Activated T-cell treated with anti-CD3 and anti-CD28 coated beads, Interleukin-2, amount 50 U/mL, for 24 hours (primary cell): ENCODE measurements at places on chromosomes 1 and 21.
A peak's percentile ranks its signal among the peaks of the same experiment; 100 is the strongest.

DNA sequence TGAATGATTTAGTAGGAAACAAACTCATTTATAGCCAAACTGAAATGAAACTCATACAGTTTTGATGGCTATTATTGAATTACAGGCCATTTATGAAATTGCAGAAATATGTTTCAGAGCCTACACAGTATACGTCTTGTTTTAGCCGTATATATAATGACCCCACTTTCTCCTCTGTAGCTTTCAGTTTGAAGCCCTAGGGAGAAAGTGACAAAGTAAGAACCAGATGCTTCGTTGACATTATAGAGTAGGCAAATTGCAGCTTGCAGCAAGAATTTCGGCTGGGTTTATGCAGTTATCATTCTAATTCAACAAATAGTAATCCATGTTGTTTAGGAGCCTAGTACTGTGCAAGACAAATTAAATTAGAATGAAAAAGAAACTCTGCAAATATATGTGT lies 836.3 kb upstream of the ADGRL4 start:
- no peak overlapping the region for H3K4me3 ChIP-seq
- H3K36me3 ChIP-seq, result no peaks in the 10 kb centered on the region
- H3K27ac ChIP-seq, result no peak overlapping the region
- no peaks in the 10 kb centered on the region for H3K4me1 ChIP-seq

- no peak overlapping the region for H3K27ac ChIP-seq
- no peaks in the 10 kb centered on the region for H3K27me3 ChIP-seq
- no peak for DNase-seq
These were observed 24.8 kb upstream of the USH2A start for GRCh38 chr1:216448011-216448510.

DNA sequence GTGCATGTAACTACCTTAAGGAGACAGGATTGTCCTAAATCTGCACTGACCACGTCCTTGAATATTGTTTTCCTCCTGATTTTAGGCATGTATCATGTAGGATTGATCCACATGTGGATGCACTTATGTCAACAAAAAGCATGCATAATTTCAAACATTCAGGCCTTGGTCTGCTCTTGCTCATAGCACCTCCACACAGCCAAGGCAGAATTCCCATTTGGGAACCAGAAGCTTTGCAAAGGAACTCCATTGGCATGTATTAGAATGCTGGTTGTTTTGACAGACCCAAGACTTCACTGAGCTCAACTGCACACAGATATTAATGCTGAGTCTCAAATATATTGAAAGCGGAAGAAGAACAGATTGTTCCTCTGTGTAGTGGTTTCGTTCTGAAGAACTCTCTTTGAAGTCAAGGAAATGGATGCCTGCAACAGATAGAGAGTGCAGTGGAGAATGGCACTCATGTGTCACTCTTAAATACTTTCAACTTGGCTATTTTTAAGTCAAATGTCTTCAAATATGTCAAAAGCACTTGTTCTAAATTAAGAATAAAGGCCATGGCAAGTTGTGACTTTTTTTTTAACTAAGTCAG lies 387.6 kb downstream of the LTN1 start:
- DNase-seq, result no peak
- no peaks in the 10 kb centered on the region for H3K27me3 ChIP-seq
- peaks cover 3% of the 10 kb centered on the region for H3K36me3 ChIP-seq
- no peak overlapping the region for H3K27ac ChIP-seq
- peaks cover 32% of the 10 kb centered on the region for H3K4me1 ChIP-seq

DNA sequence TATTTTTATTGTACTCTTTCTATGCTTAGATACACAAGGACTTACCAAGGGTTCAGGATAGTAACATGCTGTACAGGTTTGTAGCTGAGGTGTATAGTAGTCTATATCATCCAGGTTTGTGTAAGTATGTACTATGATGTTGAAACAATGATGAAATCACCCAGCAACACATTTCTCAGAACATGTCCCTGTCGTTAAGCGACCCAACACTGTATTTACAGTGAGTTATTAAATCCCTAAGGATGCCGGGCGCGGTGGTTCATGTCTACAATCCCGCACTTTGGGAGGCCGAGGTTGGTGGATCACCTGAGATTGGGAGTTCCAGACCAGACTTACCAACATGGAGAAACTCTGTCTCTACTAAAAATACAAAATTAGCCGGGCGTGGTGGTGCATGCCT lies 21.6 kb upstream of the RCOR3 start:
- no peaks in the 10 kb centered on the region for H3K4me1 ChIP-seq
- H3K27ac ChIP-seq, result no peak overlapping the region
- H3K36me3 ChIP-seq, result no peaks in the 10 kb centered on the region
- no peak overlapping the region for H3K4me3 ChIP-seq
- H3K27me3 ChIP-seq, result no peaks in the 10 kb centered on the region
- no peak for DNase-seq

- no peaks in the 10 kb centered on the region for H3K4me1 ChIP-seq
- H3K4me3 ChIP-seq, result no peak overlapping the region
- no peaks in the 10 kb centered on the region for H3K27me3 ChIP-seq
- no peak overlapping the region for H3K27ac ChIP-seq
- H3K36me3 ChIP-seq, result no peaks in the 10 kb centered on the region
These were observed 286.0 kb upstream of the DEPDC1 start for GRCh38 chr1:68782890-68783289.

DNA sequence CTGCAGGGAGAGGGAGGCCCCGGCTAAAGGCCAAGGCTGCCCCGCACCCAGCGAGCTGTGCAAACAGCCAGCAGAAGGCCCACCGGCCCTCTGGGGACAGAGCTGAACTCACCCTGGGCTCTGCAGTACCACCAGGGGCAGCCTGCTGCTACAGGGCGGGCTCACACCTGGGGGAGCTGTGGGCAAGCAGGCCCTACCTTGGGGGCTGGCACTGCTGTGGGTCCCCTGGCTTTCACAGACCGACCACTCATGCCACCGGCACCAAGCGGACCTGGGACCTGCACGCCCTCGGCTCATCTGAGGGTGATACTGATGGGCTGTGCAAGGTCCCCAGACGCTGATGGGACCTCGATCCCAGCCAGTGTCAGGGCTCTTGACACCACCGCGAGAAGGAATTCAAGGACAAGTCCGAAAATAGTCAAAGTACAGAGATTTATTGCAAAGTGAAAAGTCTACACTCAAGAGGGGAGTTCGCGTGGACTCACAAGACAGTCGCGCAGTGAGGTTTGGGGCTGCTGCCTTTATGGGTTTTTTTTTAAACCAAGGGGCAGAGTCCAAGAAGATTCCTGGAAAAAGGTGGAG lies 61.0 kb upstream of the ADARB1 start:
- peaks cover 39% of the 10 kb centered on the region for H3K27me3 ChIP-seq
- H3K36me3 ChIP-seq, result no peaks in the 10 kb centered on the region
- H3K27ac ChIP-seq, result no peak overlapping the region
- DNase-seq, result no peak
- H3K4me3 ChIP-seq, result no peak overlapping the region

GRCh38 chr1:100130552-100131077 lies 2.1 kb downstream of the SASS6 start:
- peaks cover 42% of the 10 kb centered on the region for H3K4me1 ChIP-seq
- H3K27me3 ChIP-seq, result no peaks in the 10 kb centered on the region
- no peak for DNase-seq
- H3K4me3 ChIP-seq, result peak overlapping the region; percentile 29
- peak overlapping the region; percentile 88 for H3K27ac ChIP-seq

- H3K4me3 ChIP-seq, result no peak overlapping the region
- peaks cover 96% of the 10 kb centered on the region for H3K36me3 ChIP-seq
- peaks cover 53% of the 10 kb centered on the region for H3K4me1 ChIP-seq
These were observed 24.6 kb downstream of the TNFRSF1B start for GRCh38 chr1:12191242-12192032.

- H3K36me3 ChIP-seq, result peaks cover 93% of the 10 kb centered on the region
- no peaks in the 10 kb centered on the region for H3K27me3 ChIP-seq
- H3K27ac ChIP-seq, result peak overlapping the region; percentile 76
- no peak overlapping the region for H3K4me3 ChIP-seq
- peaks cover 51% of the 10 kb centered on the region for H3K4me1 ChIP-seq
These were observed 34.4 kb downstream of the WNT4 start for GRCh38 chr1:22108339-22109105.

DNA sequence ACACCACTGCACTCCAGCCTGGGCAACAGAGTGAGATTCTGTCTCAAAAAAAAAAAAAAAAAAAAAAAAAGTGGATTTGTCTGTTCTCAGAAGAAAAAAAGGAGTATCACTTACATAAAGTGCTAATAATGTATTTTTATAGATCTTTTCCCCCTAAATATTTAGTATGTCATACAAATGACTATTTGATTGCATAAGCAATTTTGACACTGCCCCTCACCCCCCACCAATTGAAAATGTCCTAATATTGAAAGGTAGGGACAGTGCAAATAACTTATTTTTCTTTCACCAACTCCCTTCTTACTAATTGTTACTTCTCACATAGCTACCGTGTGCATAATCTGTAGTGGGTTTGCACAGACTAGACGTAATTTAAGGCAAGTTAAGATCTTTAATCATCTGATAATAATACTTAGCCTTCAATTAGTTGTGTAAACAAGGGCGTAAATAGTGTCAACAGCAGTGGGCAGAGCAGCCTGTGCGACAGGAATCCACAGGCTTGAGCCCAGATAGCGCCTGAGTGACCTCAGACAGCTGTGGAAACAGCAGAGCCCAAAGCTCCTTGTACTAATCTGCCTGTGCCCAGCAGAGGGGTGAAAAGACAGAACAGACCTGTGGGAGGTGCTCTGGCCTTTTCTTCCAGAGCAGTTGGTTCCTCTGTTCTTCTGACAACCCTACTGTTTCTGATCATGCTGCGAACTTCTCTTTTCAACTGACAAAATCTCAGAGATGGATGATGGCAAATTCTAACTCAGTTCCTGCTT lies 4.5 kb upstream of the IER5 start:
- no peak overlapping the region for H3K4me3 ChIP-seq
- peaks cover 34% of the 10 kb centered on the region for H3K4me1 ChIP-seq
- no peak overlapping the region for H3K27ac ChIP-seq
- peaks cover 3% of the 10 kb centered on the region for H3K36me3 ChIP-seq
- H3K27me3 ChIP-seq, result peaks cover 6% of the 10 kb centered on the region

- no peak for DNase-seq
- no peak overlapping the region for H3K4me3 ChIP-seq
- H3K4me1 ChIP-seq, result no peaks in the 10 kb centered on the region
- peaks cover 12% of the 10 kb centered on the region for H3K27me3 ChIP-seq
- no peaks in the 10 kb centered on the region for H3K36me3 ChIP-seq
These were observed 83.6 kb downstream of the GRIK3 start for GRCh38 chr1:36950604-36951291.

DNA sequence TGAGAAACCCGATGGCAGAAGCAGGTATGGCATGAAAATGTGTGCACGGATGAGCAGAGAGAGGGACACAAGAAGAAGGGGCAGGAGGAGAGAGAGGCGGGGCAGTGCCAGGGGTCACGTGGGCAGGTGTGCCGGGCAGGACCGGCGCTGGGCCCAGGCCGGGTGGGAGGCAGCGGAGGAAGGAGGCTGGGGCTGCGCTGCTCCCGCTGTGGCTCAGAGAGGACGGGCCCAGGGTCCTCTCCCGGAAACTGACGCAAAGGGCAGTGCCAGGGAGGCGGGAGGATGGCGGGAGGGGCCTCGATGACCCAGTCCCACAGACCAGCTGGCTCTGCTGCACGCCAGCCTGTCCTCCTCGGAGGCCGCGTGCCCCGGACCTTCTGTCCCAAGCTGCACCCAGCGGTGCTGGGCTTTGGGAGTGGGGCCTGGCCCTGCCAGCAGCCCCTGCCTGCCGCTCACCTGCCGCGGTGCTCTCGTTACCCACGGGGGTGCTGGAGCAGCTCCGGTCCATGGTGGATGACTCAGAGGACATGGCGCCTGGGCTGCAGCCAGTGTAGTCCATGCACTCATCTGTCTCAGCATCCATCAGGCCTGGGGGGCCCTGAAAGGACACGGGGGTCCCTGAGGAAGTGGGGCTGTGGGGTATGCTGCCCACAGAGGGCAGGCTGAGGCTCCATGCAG lies 153.9 kb downstream of the CASZ1 start:
- H3K27me3 ChIP-seq, result peaks cover 3% of the 10 kb centered on the region
- H3K36me3 ChIP-seq, result peaks cover 2% of the 10 kb centered on the region
- no peak overlapping the region for H3K27ac ChIP-seq
- DNase-seq, result no peak
- H3K4me1 ChIP-seq, result peaks cover 4% of the 10 kb centered on the region
- no peak overlapping the region for H3K4me3 ChIP-seq

DNA sequence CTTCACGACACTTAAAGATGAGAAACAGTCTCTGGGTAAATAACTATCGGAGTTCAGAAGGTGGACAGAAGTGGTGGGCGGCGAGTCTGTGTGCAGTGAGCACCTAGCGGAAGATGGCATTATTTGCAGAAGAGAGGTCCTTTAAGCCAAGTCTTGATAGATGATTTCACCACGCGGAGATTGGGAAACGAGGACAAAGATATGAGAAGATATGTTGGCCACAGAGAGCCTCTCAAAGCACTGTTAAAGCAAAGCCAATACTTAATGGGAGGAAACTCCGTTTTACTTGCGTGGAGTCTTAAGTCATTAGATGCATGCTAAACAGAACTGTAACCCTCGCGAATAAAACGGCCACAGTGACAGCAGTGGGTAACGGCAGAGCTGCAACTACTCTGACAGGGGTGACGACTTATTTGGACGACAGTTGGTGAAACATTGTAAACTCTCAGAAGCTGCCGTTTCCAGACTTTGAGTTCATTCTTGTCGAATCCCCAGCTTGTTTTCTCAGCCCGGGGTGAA lies 577 bp upstream of the CEP350 start:
- H3K4me1 ChIP-seq, result peaks cover 56% of the 10 kb centered on the region
- peak; percentile 50 for DNase-seq
- peak overlapping the region; percentile 94 for H3K27ac ChIP-seq
- no peaks in the 10 kb centered on the region for H3K27me3 ChIP-seq
- peaks cover 8% of the 10 kb centered on the region for H3K36me3 ChIP-seq

DNA sequence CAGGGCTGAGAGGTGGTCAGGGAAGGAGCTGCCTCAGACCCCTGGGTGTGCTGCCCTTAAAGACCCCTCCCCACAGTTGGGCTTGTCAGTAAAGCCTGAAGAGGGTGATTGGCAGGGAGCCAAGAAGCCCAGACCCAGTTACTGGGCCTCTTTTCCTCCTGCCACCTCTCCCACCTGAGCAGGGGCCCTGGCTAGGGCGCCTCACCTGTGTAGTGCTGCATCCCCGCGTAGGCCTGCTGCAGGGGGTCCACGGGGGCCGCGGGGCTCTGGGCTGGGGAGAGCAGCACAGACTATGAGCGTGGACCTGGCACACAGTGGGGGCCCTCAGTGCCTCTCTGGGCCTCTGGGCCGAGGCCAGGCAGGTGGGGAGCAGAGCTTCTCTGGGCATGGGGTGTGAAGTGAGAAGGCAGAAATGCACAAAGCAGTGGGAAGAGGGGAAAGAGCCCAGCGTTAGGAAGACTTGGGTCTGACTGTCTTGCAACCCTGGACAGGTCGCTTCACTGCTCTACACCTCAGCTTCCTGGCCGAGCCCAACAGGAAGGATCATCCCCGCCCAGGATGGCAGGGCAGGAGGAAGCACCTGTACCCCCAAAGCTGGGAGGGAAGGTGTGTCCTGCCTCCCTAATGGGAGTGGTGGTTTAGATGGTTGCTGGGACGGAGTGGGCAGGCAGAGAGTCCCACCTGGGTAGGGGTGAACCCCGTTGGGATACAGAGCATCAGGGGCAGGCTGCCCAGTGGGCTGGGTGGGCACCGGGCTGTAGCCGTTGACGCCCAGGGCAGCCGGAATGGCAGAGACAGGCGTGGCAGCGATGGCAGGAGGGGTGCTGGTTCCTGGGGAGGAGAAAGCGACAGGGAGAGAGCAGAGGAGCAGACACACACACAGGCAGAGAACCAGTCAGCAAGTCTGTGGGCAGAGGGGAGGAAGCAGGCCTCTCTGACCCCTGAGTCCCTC lies 9.9 kb downstream of the CELF3 start:
- no peak overlapping the region for H3K4me3 ChIP-seq
- peaks cover 1% of the 10 kb centered on the region for H3K4me1 ChIP-seq
- H3K36me3 ChIP-seq, result no peaks in the 10 kb centered on the region

- H3K4me1 ChIP-seq, result peaks cover 10% of the 10 kb centered on the region
- no peak overlapping the region for H3K4me3 ChIP-seq
- H3K36me3 ChIP-seq, result no peaks in the 10 kb centered on the region
- no peaks in the 10 kb centered on the region for H3K27me3 ChIP-seq
- DNase-seq, result no peak
- no peak overlapping the region for H3K27ac ChIP-seq
These were observed 187.1 kb downstream of the NRIP1 start for GRCh38 chr21:14877581-14878228.
